ENCODE measurements at places on chromosomes 4 and X.
A peak's percentile ranks its signal among the peaks of the same experiment; 100 is the strongest.

DNA sequence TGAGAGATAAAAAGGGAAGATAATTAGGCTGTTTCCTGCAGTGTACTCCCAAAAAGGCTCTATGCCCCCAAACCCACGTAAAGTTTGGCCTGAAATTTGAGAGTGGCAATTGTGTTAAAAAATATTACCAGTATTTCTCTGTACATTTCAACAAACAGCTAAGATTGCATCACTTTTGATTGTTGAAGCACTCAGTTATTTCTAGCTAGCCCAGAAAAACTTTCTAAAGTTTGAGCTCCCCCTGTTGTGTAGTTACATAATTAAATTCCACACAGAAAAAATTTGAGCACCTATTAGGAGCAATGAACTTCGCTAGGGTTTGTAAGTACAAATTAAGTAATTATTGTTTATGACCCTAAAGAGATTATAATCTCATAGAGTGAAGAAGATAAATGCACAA lies 109.4 kb downstream of the DLG3 start:
- peak; percentile 20 for DNase-seq

GRCh38 chr4:88982757-88983156 lies 74.2 kb downstream of the FAM13A start:
- no peak for DNase-seq

DNA sequence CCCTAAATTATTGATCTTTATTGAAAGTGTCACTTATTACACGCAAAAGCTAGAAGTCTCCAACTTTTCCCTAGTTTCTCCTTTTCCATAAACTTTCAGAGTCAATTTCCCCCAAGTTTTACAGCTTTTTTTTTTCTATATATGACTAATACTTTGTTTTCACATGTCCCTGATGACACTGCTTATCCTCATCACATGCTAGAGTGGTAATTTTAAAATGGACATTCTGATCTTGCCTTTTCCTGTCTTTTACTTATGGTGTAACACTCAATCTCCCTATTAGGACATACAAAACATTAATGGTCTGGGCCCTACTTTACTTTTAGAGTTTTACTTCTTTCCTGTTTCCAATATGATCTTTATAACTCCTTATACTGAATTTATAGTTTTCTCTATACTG lies 112.6 kb downstream of the ANK2 start:
- DNase-seq, result no peak

DNA sequence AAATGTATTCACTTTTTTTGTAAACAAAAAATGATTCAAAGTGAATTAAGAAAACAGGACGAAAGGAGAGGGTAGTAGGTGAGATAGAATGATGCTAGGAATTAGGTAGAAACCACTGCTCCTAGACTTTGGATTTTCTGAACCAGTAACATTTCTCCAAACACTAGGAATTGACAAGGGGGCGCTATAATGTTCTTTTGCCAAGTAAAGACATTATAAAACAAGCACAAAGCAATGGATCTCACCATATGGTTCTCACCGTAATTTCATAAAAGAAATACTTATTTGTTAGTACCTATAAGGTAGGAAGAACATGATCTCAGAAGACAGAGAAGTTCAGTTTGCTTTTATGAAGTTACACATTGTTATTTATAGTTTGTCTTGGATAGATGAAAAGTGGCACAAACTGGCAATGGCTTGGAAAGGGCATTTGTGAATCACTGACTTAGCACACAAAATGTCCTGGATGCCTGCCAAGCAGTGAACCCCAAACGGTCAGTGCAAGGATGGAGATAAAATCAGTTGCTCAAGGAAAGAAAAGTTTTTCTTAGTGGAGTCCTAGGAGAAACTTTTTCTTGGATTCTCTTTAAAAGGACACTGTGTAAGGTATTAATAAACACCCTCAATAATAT lies 8.1 kb upstream of the TBC1D1 start:
- no peak for DNase-seq

GRCh38 chr4:158411269-158411668 lies 110.4 kb upstream of the RXFP1 start:
- no peak for DNase-seq

DNA sequence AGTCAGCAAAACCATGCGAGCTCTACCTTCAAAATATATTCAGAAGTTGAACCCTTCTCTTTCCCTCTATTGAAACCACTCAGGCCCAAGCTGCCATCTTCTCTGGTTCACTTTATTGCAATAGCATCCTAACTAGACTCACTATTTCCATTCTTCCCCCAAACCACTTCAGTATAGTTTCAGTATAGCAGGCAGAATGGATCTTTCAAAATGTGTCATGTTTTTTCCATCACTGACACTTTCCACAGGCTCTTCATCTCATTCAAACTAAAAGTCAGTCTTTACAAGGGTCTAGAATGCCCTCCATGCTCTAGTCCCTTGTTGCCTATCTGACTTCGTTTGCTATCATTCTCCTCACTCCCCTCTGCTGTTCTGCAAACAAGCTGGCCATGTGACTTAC lies 274.4 kb downstream of the IDS start:
- no peak for DNase-seq
